Stimulated activated CD4-positive, alpha-beta T cell treated with anti-CD3 and anti-CD28 coated beads, Interleukin-15, amount 100 ng/mL, for 1 hour (primary cell): ENCODE measurements at places on chromosomes 1 and 21.

DNA sequence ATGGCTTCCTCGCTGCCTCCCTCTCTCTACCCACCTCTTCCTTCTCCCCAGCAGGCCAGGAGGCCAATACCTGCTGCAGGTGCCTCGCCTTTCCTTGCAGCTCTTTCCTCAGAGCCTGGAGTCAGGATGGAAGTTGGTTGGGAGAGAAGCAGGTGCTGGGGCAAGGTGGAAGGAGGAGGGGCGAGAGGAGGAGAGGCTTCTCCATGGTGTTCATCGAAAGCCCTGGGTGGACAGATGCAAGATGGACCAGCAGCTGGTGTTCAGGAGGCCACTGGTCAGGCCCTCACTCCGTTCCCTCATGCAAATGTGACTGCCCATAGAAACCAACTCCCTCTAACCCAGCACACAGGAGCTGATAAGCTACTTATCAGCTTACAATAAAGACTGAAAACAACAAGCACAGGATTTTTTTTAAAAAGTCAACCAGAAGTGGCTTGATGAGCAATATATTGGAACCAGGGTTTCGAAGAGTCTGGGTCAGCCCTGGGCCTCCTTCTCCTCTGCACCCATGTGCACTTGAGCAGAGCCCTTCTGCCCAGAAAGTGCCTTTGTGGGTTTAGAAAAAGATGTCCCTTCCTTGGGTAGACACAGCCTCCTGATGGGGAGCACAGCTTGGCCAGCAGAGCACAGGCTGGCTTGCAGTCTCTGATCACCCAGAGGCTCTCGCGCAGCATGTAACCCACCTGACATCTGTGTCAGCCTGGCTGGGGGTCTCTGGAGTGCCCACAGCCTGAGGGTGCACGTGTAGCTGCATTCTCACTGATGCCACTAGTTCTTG lies 16.6 kb upstream of the GSTM4 start:
- DNase-seq, result no peak

GRCh38 chr1:108847494-108847893 lies 9.4 kb downstream of the AKNAD1 start:
- no peak for DNase-seq

GRCh38 chr1:197481101-197481500 lies 213.0 kb downstream of the CRB1 start:
- no peak for DNase-seq

GRCh38 chr1:174433451-174433850 lies 14.3 kb upstream of the GPR52 start:
- DNase-seq, result no peak

DNA sequence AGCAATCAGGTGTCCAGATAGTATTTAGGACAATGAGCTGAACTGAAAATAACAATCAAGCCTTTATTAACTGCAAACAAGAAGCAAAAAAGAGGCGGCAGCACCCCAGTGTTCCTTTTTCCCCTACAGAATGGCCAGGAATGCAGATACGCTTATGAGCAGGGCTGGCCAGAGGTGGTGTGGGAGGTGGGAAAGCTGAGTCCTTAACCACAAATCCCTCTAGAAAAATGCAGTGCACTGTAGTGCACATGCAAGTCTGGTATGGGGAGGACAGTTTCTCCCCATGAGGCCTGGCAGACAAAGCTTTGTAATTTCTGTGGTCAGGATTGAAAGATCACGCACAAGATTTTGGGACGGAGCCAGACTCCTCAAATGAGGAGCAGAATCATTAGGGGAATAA lies 10.7 kb upstream of the IFNAR1 start:
- DNase-seq, result no peak

- no peak for DNase-seq
Measured at GRCh38 chr21:45322960-45323461, 35.3 kb upstream of the POFUT2 start.

DNA sequence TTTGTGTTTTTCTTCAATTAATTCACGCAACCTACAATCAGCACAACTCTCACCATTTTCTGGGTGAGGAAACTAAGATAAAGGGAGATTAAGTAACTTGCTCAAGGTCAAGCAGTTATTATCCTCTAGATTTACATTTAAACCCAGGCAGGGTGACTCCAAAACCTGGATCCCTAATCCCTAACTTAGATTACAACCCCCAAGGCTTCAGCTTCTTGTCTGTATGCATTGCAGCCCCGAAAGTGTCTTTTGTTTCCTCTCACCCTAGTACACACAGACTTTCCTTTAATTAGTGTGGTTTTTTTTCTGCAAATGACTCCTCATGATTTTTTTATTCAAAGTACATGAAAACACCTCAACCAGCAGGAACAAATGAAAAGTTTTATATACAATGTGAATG lies 748.6 kb upstream of the ADGRL2 start:
- DNase-seq, result no peak

DNA sequence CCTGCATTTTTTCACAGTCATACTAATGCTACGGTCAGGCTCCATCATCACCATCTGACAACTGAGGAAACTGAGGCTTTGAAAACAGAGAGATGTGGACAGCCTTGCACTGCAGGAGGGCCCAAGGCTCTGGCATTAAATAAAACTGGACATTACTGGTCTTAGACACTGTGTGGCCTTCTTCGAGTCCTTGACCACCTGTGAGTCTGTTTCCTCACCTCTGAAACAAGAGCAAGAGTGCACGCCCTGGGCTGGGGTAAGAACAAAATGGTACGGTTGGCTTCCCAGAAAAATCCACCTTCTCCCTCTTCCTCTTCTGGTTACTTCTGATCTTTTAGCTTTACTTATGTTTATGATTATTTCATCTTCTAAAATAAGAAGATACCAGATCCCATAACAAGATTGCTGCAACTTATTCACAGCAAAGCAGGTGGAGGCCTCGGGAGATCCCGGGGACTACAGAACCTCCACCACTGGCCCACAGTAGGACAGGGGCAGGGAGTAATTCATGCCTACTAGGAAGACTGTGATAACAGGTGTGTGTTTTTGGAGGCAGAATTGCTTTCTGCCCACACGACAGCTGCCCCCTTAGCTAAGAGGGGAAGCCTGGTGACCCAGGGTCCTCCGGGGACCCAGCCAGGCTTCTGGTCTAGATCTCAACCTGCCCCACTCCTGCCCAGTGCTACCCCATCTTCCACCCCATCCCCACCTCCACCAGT lies 156.4 kb upstream of the EDN2 start:
- no peak for DNase-seq

- no peak for DNase-seq
Measured at GRCh38 chr1:36643371-36644270, 160.9 kb upstream of the CSF3R start.

DNA sequence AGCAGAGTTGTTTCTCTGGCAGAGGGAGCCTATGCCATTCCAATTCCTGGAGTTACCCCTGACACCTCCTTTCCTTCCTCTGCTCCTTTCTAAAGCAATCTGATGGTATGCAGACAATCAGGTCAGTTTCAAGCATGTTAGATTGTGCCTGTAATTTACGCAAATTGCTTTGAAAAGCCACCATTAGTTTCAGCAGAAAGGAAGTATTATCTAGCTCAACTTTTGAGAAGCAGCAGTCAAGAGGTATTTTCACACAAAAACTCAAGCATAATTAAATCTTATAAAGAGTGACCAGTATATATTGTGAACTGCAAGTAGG lies 2.2 kb downstream of the ERRFI1 start:
- DNase-seq, result no peak

GRCh38 chr21:15333136-15333710 lies 268.4 kb upstream of the NRIP1 start:
- no peak for DNase-seq

DNA sequence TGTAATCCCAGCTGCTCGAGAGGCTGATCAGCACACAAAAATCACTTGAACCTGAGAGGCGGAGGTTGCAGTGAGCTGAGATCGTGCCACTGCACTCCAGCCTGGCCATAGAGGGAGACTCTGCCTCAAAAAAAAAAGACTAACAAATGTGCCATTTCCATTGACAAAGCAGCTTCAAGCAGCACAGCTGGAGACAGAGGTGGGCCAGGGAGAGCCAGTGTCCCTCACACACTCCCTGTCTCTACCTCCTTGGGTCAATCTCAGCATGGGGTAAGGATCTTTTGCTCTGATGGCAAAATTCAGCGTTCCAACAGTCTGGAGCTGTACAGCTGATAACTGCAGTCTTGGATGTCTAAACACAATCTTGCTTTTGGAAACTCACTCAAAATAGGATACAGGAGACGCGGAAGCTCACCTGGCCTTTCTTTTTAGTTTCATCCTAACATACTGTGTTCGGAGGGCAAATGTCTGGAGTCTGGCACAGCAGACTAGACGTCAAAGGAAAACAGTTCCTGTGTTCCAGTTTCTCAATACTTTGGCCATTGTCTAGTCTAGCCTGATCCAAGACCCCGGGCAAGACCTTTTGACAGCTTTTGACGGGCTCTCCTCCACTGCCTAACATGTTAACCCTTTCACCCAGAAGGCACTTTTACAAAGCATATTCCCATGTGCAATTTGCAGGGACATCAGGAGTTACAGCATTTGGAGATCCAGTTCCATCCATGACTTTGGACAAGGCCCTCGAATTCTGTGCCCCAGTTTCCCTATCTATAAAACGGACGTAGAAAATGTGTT lies 2.9 kb downstream of the RCC2 start:
- DNase-seq, result no peak

DNA sequence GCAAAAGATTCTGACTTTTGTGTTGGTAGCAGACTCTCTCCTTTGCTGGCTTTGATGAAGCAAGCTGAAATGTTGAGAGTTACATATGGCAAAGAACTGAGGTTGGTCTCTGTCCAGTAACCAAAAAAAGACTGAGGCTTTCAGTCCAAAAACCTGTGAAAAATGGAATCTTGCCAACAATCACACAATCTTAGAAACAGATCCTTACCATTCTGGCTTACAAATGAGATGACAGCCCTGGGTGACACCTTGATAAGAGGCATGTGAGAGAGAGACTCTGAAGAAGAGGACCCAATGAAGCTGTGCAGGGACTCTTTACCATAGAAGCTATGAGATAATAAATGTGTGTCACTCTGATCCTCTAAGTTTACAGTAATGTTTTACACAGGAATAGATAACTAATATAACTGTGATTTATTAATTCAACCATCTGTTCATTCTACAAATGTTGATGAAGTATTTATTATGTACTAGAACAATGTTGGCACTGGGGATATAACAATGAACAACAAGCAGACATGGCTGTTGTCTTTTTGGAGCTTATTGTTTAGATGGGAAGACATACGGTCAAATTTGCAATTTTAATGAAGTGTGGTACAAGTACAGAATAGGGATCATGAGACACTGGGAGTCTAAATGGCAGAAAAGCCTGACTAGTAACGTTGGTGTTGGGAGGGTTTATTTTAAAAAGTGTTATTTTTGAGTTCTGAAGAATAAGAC lies 251.0 kb downstream of the OLFM3 start:
- DNase-seq, result no peak

- no peak for DNase-seq
Measured at GRCh38 chr1:3410142-3410925, 44.1 kb upstream of the ARHGEF16 start.

- no peak for DNase-seq
Measured at GRCh38 chr1:177934927-177935326, 34.9 kb downstream of the SEC16B start.

- DNase-seq, result no peak
Measured at GRCh38 chr1:209527372-209527771, 56.1 kb upstream of the CAMK1G start.

GRCh38 chr1:99645699-99646531 lies at the start of gene PALMD:
TSS of gene PALMD (plus strand) at chr1:99646113. CDS start at chr1:99646318, 205 bp downstream.
- DNase-seq, result no peak
